Tongue (tissue), 3 donors: ENCODE measurements at places on chromosomes 6 and 20.

- DNase-seq, result no peak
These were observed 34.6 kb downstream of the ATG5 start for GRCh38 chr6:106290954-106291353.

GRCh38 chr6:17086469-17086868 lies 15.4 kb upstream of the STMND1 start:
- DNase-seq, result peak; percentile 87

GRCh38 chr6:50862176-50862575 lies 43.5 kb downstream of the TFAP2B start:
- DNase-seq, result no peak

DNA sequence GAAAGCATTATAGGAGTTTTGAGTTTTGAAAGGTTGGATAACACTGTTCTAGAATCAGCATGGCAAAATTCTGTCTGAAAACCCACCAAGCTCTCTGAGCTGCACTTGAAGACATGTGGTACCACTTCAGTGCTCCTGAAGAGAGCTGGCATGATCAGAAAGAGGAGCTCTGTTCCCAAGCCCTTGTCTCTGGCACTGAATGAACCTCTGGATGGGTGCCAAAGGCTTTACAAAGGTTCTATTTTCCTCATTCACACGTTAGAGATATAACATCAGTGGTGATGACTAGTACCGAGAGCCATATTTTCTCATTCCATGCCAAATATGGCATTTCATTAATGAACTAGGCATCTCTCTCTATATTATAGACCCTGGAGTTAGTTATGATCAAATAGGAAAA lies 301.8 kb upstream of the ID4 start:
- DNase-seq, result peak; percentile 68

GRCh38 chr6:156009656-156010055 lies 554.0 kb upstream of the NOX3 start:
- DNase-seq, result no peak

GRCh38 chr6:145214570-145214969 lies 520.8 kb downstream of the EPM2A start:
- DNase-seq, result peak; percentile 71

DNA sequence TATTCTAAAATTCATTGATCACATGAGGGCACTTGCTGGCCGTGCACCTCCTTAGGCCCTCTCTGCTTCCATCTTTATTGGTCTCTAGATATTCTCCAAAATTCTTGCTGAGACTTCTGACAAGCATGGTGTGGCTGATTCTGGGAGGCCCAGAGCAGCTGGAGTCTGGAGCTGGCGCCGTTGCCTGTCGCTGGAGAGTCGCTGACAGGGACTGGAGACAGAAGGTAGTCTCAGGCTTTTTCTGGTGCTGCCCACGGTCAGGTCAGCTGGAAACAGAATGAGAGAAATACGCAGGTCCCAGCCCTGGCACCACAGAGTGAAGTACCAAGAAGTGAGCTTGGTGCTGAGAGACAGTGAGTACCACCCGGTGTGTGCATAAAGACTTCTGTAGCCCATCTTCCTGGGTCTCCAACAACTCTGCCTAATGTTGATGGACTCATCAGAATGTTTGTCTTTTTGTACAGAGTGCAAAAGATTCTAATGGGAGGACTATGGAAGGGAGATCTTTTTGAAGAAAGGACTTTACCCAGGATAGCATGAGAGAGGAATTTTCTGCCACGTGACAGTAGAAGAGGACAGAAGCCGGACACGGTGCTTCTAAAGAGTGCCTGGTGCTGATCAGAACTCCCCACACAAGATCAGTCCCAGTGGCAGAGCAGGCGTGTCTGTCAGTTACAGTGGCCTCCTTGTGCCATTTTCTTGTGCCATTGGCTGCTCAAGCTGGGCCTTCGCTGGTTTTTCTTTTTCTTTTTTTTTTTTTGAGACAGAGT lies 1.8 kb upstream of the ALDH8A1 start:
- no peak for DNase-seq

GRCh38 chr6:49300911-49301310 lies 162.1 kb downstream of the MMUT start:
- DNase-seq, result no peak

DNA sequence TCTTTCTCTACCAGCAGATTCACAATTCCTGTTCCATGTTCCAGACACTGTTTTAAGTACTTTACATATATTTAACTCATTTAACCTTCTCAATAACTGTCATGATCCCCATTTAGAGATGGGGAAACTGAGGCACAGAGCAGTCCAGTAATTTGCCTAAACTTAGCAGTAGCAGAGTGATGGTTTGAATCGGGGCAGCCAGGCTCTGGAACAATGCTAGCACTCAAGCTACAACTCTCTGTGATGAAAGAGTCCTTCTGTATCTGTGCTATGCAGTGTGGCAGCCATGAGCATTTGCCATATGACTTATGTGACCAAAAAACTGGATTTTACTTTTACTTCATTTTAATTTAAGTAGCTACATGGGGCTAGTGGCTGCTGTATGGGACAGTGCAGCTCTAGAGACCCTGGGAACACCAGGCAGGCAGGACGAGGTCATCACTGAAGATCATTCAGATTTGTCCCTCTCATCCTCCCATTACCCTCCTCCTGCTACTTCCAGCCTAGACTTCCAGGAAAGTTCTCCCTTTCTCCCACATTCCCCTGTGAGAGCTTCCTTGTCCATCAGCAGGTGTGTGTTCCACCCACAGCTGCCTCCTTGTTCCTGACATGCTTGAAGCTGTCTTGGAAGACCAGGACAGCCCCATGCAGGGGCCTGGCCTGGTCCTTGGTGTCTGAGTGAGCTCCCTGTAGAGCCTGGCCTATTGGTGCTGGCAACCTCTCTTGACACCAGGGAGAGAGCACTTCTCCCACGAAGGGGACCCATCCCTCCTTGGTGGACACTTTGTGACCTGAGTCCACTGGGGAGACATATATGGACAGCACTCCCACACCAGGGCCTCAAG lies 157.0 kb downstream of the MRPL14 start:
- DNase-seq, result no peak

GRCh38 chr20:63202811-63203526 lies 13.0 kb downstream of the YTHDF1 start:
- no peak for DNase-seq

GRCh38 chr20:63520934-63521601 lies 503 bp downstream of the PPDPF start:
- peak; percentile 88 for DNase-seq

DNA sequence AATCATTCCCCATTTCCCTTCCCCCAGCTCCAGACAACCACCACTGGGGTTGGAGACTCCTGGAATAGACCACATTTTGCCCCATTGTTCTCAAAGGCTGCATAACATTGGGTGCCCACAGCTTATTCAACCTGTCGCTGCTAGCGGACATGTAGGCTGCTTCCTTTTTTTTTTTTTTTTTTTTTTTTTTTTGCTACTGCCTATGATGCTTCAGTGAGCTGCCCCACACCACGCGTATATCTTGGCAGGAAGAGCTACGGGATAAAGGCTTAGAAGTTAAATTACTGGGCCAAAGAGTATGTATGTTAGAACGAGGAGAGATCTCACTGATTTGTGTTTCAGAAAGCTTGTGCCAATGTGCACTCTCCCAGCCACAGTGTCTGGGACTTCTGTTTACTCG lies 7.0 kb downstream of the LBP start:
- DNase-seq, result no peak

- DNase-seq, result no peak
These were observed 1.5 kb upstream of the CAPN11 start for GRCh38 chr6:44157152-44157521.

DNA sequence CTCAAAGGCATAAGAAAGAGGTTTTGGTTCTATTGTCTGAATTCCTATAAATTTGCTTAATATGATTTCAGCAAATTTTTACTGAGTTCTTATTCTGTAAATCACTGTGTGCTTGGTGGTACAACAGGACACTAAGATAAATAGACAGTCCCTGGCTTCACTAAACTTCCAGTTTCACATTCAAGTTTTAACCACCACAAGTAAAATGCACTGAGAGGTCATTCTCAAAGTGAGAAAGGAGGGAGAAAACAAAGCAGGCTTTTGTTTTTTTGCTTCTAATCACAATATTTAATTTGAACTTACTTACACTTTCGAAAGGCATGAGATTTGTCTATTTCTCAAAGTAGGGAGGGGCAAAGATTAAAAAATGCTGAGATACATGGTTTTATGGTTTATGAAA lies 445.7 kb downstream of the CDC5L start:
- no peak for DNase-seq

DNA sequence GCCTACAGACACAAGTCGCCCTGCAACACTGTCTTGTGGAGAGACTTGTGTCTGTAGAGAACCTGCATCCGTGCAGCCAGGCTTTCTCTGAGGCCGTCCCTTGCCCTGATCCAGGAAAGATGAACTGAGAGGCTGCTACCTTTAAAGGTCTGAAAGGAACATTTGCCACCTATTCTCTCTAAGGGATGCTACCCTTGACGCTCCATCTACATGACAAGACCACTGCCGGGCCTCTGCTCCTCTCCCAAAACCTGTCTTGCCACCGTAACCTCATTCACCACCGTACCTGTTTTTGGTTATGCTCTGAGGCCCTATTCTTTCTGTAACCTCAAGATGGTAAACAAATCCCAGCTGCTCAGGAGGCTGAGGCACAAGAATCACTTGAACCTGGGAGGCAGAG lies 73.9 kb downstream of the FOXF2 start:
- DNase-seq, result no peak

GRCh38 chr6:21748343-21749056 lies 154.9 kb downstream of the SOX4 start:
- peak; percentile 48 for DNase-seq

GRCh38 chr6:8194490-8194889 lies 92.1 kb upstream of the EEF1E1 start:
- DNase-seq, result no peak

DNA sequence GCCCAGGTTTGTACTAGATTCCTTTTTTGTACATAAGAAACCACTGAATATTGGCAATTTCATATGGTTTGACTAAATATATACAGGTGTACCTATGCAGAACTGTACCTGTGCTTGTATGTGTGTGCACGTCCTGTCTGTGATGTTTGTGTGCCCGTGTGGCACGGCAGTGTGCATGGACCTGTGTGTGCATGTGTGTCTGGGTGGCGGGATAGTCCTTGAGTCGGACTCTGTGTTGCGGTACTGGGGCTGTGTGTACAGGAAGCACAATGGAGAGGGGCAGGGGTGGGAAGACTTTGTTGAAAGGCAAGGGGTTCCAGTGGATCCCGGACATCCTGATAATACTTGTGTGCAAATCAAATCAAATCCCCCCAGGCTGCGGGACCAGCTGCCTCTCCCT lies 3.4 kb upstream of the FAM83C start:
- no peak for DNase-seq

GRCh38 chr6:157841211-157841840 lies 18.3 kb downstream of the SNX9 start:
- no peak for DNase-seq

GRCh38 chr20:22802296-22802695 lies 217.9 kb upstream of the FOXA2 start:
- no peak for DNase-seq

- no peak for DNase-seq
These were observed 143.6 kb upstream of the TNFAIP3 start for GRCh38 chr6:137723273-137724017.

- DNase-seq, result peak; percentile 76
These were observed 54.8 kb downstream of the NFATC2 start for GRCh38 chr20:51487565-51488268.

GRCh38 chr6:139943391-139943790 lies 568.9 kb upstream of the CITED2 start:
- DNase-seq, result peak; percentile 86

- no peak for DNase-seq
These were observed 260.6 kb downstream of the TFAP2A start for GRCh38 chr6:10154251-10154650.
